ENCODE measurements at places on chromosomes 1 and 21.

GRCh38 chr1:231736464-231736863 is 109.9 kb downstream of the DISC1 start:
- no peak for DNase-seq

DNA sequence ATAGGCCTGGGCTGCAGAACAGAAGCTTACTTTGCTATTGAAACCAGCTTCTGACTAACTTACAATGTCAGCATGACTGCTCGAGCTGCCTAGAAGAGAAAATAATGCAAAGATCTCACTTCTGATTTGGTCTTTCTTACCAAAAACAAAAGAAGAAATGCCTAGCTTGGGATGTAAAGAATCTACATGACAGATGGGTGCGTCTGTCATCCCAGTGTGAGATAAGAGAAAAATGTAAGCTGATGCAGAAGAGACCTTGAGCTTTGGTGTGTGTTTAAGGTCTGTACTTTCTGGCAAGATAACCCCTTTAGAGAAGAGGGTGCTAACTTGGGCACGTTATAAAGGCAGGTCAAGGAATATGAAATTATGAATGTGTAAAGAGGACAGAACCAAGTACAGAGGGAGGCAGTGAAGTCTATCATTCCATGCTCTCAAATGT is 3.6 kb downstream of the FAM20B start:
- no peak for DNase-seq

DNA sequence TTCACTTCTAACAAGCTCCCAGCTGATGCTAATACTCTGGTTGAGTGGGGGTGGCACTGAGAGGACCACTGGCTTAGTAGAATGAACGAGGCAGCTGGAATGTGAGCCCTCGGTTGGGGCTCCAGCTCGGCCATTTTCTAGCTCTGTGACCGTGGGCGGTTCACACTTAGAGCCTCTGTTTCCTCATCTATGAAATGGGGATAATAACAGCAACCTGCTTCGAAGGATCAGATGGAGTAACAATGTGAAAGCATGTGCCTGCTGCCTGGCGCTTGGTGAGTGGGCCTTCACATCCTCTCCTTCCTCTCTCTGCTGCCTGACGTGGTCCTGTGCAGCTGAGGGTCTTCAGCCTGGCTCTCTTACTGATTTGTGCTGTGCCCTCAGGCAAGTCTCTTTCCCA is 20.9 kb upstream of the TTC4 start:
- DNase-seq: no peak

GRCh38 chr1:195768936-195769335 is 839.3 kb downstream of the KCNT2 start:
- no peak for DNase-seq

GRCh38 chr1:202230939-202231645 is 37.5 kb downstream of the LGR6 start:
- DNase-seq: no peak

All from activated naive CD8-positive, alpha-beta T cell treated with anti-CD3 and anti-CD28 coated beads, Interleukin-2, amount 10 ng/mL, durations not matched to agents 7 days and 5 days (primary cell).